ENCODE measurements at places on chromosomes 6 and 20.

GRCh38 chr6:148271711-148272439 is 70.8 kb upstream of the SASH1 start:
- no peaks in the 10 kb centered on the region for H3K27me3 ChIP-seq
- no peak overlapping the region for H3K27ac ChIP-seq
- no peak overlapping the region for H3K4me3 ChIP-seq
- no peak for DNase-seq
- no peaks in the 10 kb centered on the region for H3K36me3 ChIP-seq

GRCh38 chr6:111803804-111804203 is 69.4 kb downstream of the FYN start:
- peak overlapping the region; percentile 99 for H3K27ac ChIP-seq
- DNase-seq: peak; percentile 77
- H3K36me3 ChIP-seq: peaks cover 60% of the 10 kb centered on the region
- no peaks in the 10 kb centered on the region for H3K27me3 ChIP-seq
- peaks cover 86% of the 10 kb centered on the region for H3K4me1 ChIP-seq

DNA sequence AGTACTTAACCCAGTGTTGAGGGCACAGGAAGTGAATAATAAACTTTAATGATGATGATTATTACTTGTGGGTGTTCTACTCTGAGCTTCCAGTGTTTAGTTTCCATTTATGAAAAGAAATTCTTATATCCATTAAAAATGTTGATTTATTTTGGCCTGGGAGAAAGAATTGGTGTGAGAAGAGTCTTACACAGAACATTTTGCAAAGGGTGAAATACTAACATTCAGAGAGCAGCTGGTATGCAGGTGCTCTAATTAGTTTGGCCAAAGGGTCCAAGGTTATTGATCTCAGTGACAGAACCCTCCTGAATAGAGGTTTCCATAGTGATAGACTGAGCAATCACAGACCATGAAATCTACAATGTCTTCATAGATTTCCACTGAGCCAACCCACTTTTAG is 4.4 kb downstream of the OSER1 start:
- H3K4me3 ChIP-seq: no peak overlapping the region
- H3K27me3 ChIP-seq: peaks cover 2% of the 10 kb centered on the region
- peaks cover 39% of the 10 kb centered on the region for H3K4me1 ChIP-seq
- no peak for DNase-seq
- H3K27ac ChIP-seq: no peak overlapping the region
- H3K36me3 ChIP-seq: peaks cover 30% of the 10 kb centered on the region

GRCh38 chr20:1626528-1627199 is 6.9 kb upstream of the SIRPB1 start:
- peaks cover 56% of the 10 kb centered on the region for H3K36me3 ChIP-seq
- H3K4me1 ChIP-seq: peaks cover 55% of the 10 kb centered on the region
- peak; percentile 53 for DNase-seq
- no peaks in the 10 kb centered on the region for H3K27me3 ChIP-seq
- no peak overlapping the region for H3K4me3 ChIP-seq

DNA sequence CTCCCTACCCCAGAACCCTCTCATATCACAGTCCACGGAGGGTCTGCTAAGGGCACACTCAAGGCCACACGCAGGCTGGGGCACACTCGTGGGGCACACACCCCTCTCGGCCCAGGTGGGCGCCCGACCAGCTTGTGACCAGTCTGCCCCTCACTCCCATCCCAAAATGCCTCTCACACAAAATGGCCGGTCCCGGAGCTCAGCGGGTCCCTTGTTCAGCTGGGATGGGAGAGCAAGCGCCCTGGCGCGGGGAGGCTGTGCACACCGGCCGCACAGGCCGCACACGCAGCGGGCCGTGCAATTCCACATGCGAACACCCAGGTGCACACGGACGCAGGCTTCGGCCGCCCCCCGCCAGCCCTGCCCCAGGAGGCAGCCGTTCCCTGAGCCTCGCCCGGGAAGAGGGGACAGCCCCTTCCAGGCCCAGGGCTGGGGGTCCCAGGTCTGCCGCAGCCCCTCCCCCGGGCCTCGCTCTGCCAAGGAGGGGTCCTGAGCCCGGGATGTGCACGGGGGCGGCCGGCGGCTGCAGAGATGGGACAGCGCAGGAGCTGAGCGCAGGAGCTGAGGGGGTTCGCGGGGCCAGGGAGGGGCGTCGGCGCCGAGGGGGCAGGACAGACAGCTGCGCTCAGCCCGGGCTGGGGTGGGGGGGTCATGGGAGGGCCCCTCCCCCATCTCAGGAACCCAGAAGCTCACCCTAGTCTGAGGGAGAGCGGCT is 1.3 kb downstream of the KCNQ2 start:
- no peaks in the 10 kb centered on the region for H3K4me1 ChIP-seq
- no peaks in the 10 kb centered on the region for H3K36me3 ChIP-seq
- no peak for DNase-seq
- H3K27ac ChIP-seq: no peak overlapping the region

DNA sequence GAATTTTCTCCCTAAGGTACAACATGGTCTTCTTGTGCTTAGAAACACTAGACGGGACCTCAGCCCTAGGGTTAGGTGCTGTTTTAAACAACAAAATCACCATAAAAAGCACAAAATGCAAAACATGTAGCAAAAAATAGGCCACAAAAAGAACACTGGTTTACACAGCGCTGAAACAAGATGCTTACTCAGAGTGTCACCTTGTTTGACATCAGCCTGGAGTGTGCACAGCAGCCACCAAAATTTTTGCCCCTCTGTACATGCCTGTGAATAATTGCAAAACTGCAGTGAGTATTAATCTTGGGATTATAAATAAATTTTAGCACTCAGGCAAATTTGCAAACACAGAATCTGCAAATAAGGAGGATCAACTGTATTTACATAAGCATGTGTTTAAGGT is 110.1 kb downstream of the PLG start:
- H3K4me1 ChIP-seq: no peaks in the 10 kb centered on the region
- H3K4me3 ChIP-seq: no peak overlapping the region
- H3K27me3 ChIP-seq: no peaks in the 10 kb centered on the region
- no peak for DNase-seq
- H3K36me3 ChIP-seq: no peaks in the 10 kb centered on the region

DNA sequence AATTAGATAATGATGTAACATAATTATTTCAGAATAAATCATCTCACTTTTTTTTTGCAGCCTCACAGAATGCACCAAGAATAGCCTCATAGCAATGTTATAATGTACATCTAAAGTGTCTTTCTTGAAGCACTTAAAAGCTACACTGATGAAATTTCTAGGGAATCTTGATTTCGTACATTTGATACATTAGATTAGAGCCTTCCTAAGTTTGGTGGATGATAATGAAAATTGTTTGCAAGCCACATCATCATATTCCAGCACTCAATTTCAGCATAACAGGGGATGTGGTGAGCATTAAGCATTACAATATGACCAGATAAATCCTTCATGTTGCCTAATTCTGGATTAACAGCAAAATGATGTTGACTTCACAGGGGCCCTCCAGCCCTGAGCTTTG is 9.7 kb upstream of the METTL24 start:
- H3K4me3 ChIP-seq: no peak overlapping the region
- H3K27ac ChIP-seq: no peak overlapping the region
- H3K4me1 ChIP-seq: no peaks in the 10 kb centered on the region

GRCh38 chr6:24667378-24667803 is 514 bp downstream of the ACOT13 start:
- peak overlapping the region; percentile 90 for H3K4me3 ChIP-seq
- peaks cover 36% of the 10 kb centered on the region for H3K4me1 ChIP-seq
- no peaks in the 10 kb centered on the region for H3K27me3 ChIP-seq
- H3K27ac ChIP-seq: peak overlapping the region; percentile 98

GRCh38 chr6:118933855-118934460 is 1.0 kb downstream of the MCM9 start:
- peak overlapping the region; percentile 88 for H3K27ac ChIP-seq
- peaks cover 23% of the 10 kb centered on the region for H3K36me3 ChIP-seq
- peak overlapping the region; percentile 91 for H3K4me3 ChIP-seq
- H3K27me3 ChIP-seq: no peaks in the 10 kb centered on the region
- DNase-seq: no peak
- peaks cover 19% of the 10 kb centered on the region for H3K4me1 ChIP-seq

GRCh38 chr6:21935561-21936028 is 342.0 kb downstream of the SOX4 start:
- DNase-seq: peak; percentile 69
- H3K4me3 ChIP-seq: no peak overlapping the region
- H3K4me1 ChIP-seq: no peaks in the 10 kb centered on the region
- H3K27me3 ChIP-seq: no peaks in the 10 kb centered on the region
- H3K36me3 ChIP-seq: no peaks in the 10 kb centered on the region
- H3K27ac ChIP-seq: no peak overlapping the region

- H3K4me3 ChIP-seq: no peak overlapping the region
- H3K36me3 ChIP-seq: no peaks in the 10 kb centered on the region
Measured at GRCh38 chr6:79425589-79426311, 111.5 kb downstream of the LCA5 start.

GRCh38 chr6:35496036-35496840 is 641 bp downstream of the TEAD3 start:
- H3K27ac ChIP-seq: no peak overlapping the region
- H3K4me1 ChIP-seq: peaks cover 15% of the 10 kb centered on the region
- peak; percentile 62 for DNase-seq
- H3K36me3 ChIP-seq: peaks cover 2% of the 10 kb centered on the region
- peaks cover 40% of the 10 kb centered on the region for H3K27me3 ChIP-seq

GRCh38 chr6:10481101-10481500 is 40.0 kb upstream of the GCNT2 start:
- H3K27ac ChIP-seq: no peak overlapping the region
- no peak overlapping the region for H3K4me3 ChIP-seq
- no peak for DNase-seq
- H3K4me1 ChIP-seq: peaks cover 3% of the 10 kb centered on the region
- H3K36me3 ChIP-seq: no peaks in the 10 kb centered on the region

DNA sequence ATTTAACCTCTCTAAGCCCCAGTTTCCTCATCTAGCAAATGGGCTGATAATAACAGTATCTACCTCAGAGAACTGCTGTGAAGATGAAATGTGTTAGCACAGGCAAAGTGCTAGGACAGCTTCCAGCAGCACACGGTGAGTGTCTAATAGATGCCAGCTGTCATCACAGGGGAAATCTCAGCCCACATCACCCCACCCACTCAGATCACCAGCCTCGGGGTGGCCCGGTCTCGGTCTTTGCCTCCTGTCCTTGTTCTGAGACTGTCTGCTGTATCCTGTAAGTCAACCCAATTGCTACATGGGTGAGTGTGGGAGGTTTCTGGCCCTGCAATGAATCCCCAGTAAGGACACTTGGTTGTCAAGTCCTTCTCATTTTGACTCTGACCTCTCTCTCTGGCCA is 99.5 kb upstream of the ZNFX1 start:
- no peaks in the 10 kb centered on the region for H3K4me1 ChIP-seq
- no peak overlapping the region for H3K4me3 ChIP-seq
- H3K27ac ChIP-seq: no peak overlapping the region
- peaks cover 19% of the 10 kb centered on the region for H3K27me3 ChIP-seq
- peak; percentile 54 for DNase-seq

- no peak overlapping the region for H3K27ac ChIP-seq
- H3K4me3 ChIP-seq: no peak overlapping the region
- no peaks in the 10 kb centered on the region for H3K27me3 ChIP-seq
- no peaks in the 10 kb centered on the region for H3K36me3 ChIP-seq
- DNase-seq: no peak
- peaks cover 4% of the 10 kb centered on the region for H3K4me1 ChIP-seq
Measured at GRCh38 chr20:13139459-13140150, 81.5 kb upstream of the ISM1 start.

- no peaks in the 10 kb centered on the region for H3K36me3 ChIP-seq
- H3K27me3 ChIP-seq: no peaks in the 10 kb centered on the region
- no peak for DNase-seq
- H3K27ac ChIP-seq: no peak overlapping the region
Measured at GRCh38 chr20:52959125-52959524, 13.0 kb upstream of the TSHZ2 start.

DNA sequence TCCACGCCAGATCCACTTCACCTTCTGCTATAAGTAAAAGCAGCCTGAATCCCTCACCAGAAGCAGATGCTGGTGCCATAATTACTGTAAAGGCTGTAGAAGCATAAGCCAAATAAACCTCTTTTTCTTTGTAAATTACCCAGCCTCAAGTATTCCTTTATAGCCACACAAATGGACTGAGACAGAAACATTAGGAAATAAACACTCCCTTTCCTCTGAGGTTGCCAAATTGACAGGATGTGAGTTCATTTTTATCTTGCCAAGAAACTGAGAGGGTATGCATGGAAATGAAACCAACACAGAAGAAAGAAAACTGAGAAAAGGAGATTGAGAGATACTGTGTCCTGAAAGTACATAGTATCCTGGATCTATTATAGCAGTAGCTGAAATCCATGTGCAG is 481.2 kb downstream of the HAO1 start:
- no peak for DNase-seq
- no peak overlapping the region for H3K4me3 ChIP-seq
- no peak overlapping the region for H3K27ac ChIP-seq
- no peaks in the 10 kb centered on the region for H3K4me1 ChIP-seq

- H3K27ac ChIP-seq: peak overlapping the region; percentile 65
- H3K27me3 ChIP-seq: no peaks in the 10 kb centered on the region
- peaks cover 72% of the 10 kb centered on the region for H3K36me3 ChIP-seq
Measured at GRCh38 chr20:1360094-1360846, 31.3 kb upstream of the SDCBP2 start.

DNA sequence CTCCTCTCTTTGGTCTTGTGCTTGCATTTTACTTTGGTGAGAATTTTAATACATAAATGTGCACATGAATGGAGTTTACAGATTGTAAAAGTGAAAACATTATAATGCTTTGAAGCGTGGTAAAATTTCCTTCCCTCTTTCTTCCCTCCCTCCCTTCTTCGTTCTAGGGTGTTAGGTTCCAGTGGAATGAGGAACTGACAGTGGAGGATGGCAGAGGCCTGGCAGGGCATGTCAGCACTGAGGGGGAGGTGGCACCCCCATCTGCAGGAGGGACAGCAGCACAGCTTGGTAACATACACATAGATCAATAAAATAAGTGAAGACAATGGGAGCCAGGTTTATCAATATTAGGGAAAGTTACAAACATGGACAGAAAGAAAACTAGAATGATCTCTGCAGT is 47.5 kb downstream of the RNASET2 start:
- no peak overlapping the region for H3K27ac ChIP-seq
- H3K27me3 ChIP-seq: no peaks in the 10 kb centered on the region
- no peak overlapping the region for H3K4me3 ChIP-seq
- H3K4me1 ChIP-seq: peaks cover 42% of the 10 kb centered on the region
- no peak for DNase-seq
- H3K36me3 ChIP-seq: peaks cover 4% of the 10 kb centered on the region
